Adrenal gland (tissue), 19 donors: ENCODE measurements at places on chromosomes 3 and 15.

DNA sequence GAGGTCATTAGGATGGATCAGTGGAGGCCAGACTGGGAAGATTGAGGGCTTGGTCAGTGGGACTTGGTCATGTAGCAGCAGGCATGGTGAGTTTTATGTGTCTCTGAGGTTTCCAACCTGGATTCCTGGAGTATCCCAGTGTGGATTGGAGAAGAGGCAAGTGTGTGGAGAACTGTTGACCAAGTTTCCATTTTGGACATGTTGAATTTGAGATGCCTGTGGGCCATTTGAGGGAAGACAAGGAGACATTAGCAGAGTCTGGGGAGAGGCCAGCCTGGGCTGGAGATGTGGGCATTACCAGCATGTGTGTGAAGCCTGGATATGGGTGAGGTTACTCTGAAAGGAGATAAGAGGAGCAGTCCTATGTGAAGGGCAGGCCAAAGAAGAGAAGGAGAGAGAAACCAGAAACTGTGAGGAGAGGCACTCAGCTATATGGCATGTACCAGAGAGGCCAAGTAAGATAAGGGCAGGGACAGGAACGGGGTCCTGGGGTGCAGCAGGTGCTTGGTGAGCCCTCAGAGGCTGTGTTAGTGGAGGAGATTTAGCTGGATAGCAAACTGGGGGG lies 4.3 kb downstream of the SLC25A38 start:
- no peak for DNase-seq

GRCh38 chr3:46143951-46144473 lies 64.1 kb downstream of the CCR1 start:
- no peak for DNase-seq

DNA sequence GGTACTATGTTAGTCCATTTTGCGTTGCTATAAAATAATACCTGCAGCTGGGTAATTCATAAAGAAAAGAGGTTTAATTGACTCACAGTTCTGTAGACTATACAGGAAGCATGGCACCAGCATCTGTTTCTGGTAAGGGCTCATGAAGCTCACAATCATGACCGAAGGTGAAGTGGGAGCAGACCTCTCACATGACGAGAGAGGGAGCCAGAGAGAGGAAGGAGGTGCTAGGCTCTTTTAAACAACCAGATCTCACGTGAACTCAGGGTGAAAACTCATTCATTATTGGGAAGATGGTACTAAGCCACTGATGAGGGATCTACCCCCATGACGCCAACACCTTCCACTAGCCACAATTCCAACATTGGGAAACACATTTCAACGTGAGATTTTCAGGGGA lies 301.7 kb upstream of the MDFIC2 start:
- no peak for DNase-seq

- DNase-seq = no peak
Observed at GRCh38 chr3:16103472-16103871, 71.0 kb upstream of the GALNT15 start.

GRCh38 chr3:102192575-102192974 lies 242.2 kb upstream of the ZPLD1 start:
- DNase-seq = no peak

DNA sequence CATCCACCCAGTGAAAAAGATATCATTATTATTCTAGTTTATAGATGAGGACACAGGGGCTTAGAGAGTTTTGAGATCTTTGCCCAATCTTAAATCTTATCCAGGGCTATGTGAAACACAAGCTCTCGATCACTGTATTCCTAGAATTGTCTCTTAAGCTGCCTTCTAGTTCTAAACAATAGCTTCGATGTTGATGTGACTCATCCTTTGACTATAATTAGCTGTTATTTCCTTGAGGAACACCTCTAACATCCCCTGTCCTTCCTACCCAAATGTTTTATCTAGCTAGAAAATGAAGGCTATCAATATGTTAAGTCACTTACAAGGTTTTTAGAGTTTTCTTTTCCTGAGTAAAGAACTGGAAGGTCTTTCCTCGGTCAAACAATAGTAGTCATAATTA lies 83.1 kb upstream of the STAC start:
- no peak for DNase-seq

GRCh38 chr3:158718490-158719170 lies 13.6 kb downstream of the RARRES1 start:
- DNase-seq = no peak
